Upper lobe of right lung (tissue), 1 donor: ENCODE measurements at places on chromosomes 7 and 10.

DNA sequence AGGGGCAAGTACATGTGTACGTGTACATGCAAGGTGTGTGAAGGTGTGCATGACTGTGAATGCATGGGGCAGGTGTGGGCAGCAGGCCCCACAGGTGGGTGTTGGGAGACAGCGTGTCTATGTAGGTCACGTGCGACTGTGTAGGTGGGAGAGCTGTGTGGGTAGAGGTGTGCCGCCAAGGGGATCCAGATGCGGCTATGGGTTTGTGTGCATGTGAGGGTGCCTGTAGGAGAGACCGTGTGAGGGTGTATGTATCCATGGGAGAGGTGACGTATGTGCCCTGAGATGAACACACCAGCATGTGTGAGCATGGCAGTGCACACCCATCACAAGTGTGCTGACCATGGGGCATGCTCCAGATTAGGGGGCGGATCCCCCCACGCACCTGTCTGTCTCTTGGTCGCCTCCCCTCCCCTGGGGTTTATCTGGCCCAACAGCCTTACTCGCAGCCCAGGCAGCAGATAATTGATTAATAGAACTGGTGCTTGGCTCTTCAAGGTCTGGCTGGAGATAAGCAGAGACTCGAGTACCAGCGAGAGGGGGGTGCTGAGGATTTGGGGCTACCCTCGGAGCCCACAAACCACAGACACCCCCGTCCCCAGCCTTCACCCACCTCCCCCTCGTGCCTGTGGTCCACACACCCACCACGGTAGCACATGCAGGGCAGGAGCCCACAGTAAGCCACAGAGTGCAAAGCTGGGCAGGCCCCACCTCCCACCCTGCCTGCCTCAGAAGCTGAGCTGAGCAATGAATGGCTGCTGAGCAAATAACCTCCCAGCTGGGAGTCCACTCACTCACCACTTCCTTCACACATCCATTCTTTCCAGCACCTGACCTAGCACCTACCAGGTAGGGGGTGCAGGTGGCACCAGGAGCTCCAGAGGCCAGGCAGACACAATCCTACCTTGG, 41.4 kb upstream of the ZMIZ1 start:
- no peak overlapping the region for H3K27ac ChIP-seq
- no peaks in the 10 kb centered on the region for H3K27me3 ChIP-seq
- no peaks in the 10 kb centered on the region for H3K4me1 ChIP-seq

DNA sequence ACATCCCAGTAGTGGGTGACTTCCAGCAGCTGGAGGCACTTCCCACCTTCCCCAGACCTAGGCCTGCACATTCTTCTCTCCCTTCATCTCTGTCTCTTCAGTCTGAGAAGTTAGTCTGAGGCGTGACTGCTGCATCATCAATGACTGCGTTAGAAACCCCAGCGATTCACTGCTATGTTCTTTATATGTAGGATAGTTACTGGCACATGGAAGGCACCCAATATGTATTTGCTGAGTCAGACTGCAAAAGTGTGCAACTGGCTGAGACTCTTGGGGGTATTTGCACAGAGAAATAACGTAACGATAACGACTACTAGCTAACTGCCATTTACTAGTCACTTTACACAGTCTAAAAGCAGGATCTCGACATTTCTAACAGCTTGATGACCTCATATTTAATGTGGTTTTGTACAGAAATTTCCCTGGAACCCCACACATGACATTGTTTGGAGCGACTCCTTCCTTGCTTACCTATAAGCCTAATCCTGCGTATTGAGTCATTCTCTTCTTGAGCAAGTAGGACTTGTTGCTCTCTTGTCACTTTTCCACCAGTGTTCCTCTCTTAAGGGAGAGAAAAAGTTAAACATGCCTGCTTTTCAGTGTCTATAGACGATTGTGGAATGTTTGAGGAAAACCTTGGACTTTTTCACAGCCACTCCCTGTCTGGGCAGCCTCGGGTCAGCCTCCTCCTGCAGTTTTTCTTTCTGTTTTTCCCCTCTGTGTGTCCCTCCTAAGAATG, 45.5 kb downstream of the THNSL1 start:
- no peak overlapping the region for H3K4me3 ChIP-seq
- no peaks in the 10 kb centered on the region for H3K4me1 ChIP-seq
- DNase-seq: no peak
- H3K27ac ChIP-seq: peak overlapping the region; percentile 47

DNA sequence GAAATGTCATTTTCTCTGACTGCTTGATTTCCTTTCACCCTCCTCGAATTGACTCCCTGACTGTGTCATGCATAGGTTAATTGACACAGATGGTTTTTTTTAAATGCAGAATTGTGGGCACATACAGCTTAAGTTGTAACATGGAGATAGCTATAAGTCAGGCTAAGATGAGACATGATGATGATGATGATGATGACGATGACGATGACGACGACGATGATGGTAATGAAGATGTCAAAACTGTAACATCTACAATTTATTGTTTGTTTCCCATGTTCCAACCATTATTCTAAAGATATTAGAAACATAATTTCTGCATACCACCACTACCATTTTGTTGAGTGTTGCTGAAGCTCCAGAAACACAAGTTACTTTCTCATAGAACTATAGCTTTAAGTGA, 1232.8 kb downstream of the XPNPEP1 start:
- no peak for DNase-seq
- H3K4me1 ChIP-seq: no peaks in the 10 kb centered on the region
- no peak overlapping the region for H3K4me3 ChIP-seq
- H3K36me3 ChIP-seq: no peaks in the 10 kb centered on the region

GRCh38 chr10:89478739-89479654, 56.4 kb downstream of the SLC16A12 start:
- no peak for DNase-seq
- H3K27ac ChIP-seq: peak overlapping the region; percentile 61
- peaks cover 44% of the 10 kb centered on the region for H3K4me1 ChIP-seq
- no peaks in the 10 kb centered on the region for H3K27me3 ChIP-seq
- H3K4me3 ChIP-seq: no peak overlapping the region

DNA sequence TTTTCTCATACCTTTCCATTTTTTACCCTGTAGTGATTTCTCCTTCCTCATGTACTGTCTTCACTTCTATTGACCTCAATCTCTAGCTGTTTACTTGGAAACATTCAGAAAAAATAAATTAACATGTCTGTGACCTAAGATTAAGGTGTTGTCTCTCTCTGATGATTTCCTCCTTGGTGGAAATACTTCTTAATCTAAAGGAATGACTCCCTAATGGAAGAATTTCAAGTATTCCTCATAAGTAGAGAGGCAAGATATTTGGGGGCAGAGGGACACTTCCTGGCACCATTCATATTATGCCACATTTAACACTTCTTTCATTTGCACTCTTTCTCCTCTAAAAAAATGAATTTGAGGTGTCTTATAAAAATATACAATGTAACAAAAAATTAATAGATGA, 202.8 kb downstream of the NEBL start:
- H3K4me3 ChIP-seq: no peak overlapping the region
- no peaks in the 10 kb centered on the region for H3K36me3 ChIP-seq
- H3K4me1 ChIP-seq: no peaks in the 10 kb centered on the region
- DNase-seq: no peak

DNA sequence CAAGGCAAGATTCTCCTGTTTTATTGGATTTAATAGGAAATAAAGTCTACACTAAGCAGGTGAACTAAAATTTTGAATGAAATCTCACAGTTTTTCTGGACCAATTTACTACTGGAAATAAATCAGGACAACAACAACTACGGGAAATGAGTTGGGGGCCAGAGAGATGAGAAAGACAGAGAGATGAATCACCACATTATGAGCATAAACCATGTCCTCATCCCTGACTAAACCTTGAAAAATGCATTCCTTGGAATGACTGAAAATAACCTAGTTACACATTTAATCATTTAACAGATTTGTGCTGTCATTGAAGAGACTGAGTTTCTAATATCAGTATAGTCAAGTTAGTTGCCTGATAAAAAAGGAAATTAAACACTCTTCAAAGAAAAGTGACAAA, 608.4 kb upstream of the KCND2 start:
- no peaks in the 10 kb centered on the region for H3K27me3 ChIP-seq
- H3K36me3 ChIP-seq: no peaks in the 10 kb centered on the region
- no peak for DNase-seq
- H3K4me1 ChIP-seq: no peaks in the 10 kb centered on the region
- H3K27ac ChIP-seq: no peak overlapping the region
- H3K4me3 ChIP-seq: no peak overlapping the region

GRCh38 chr7:108360058-108360800, 96.0 kb downstream of the NRCAM start:
- H3K4me3 ChIP-seq: no peak overlapping the region
- H3K27me3 ChIP-seq: no peaks in the 10 kb centered on the region
- no peak for DNase-seq
- H3K4me1 ChIP-seq: no peaks in the 10 kb centered on the region
- H3K36me3 ChIP-seq: no peaks in the 10 kb centered on the region

- no peaks in the 10 kb centered on the region for H3K27me3 ChIP-seq
- no peaks in the 10 kb centered on the region for H3K36me3 ChIP-seq
- DNase-seq: no peak
- H3K4me1 ChIP-seq: no peaks in the 10 kb centered on the region
These were observed 235.1 kb downstream of the SEMA3E start for GRCh38 chr7:83413831-83414230.

DNA sequence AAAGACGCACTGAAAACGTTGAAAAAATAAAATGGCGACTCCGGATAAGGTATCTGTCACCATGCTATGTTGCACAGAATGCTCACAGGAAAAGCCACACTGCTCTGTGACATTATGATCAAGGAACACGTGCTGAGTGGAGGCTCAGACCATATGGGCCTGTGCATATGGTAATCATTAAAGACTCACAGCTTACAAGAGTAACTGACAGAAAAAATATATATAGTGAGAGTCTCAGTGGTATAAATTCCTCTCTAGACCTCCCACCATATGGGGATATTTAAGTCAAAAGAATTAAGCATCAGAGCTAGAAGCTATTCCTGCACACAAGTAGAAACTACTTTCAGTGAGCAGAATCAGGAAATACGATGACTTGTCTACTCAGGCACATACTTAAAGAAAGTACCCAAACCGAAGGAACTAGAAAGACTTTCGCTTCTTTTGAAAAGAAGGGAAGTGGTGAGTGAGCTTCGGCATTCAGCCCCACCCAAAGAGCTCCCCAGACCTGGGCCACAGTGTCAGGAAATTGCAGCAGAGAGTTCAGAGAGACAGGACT, 65.1 kb upstream of the MPP7 start:
- peak overlapping the region; percentile 55 for H3K27ac ChIP-seq
- DNase-seq: no peak
- H3K4me3 ChIP-seq: no peak overlapping the region
- H3K4me1 ChIP-seq: peaks cover 17% of the 10 kb centered on the region
- H3K36me3 ChIP-seq: no peaks in the 10 kb centered on the region

GRCh38 chr7:8818406-8818805, 385.0 kb downstream of the NXPH1 start:
- H3K36me3 ChIP-seq: no peaks in the 10 kb centered on the region
- no peaks in the 10 kb centered on the region for H3K27me3 ChIP-seq

DNA sequence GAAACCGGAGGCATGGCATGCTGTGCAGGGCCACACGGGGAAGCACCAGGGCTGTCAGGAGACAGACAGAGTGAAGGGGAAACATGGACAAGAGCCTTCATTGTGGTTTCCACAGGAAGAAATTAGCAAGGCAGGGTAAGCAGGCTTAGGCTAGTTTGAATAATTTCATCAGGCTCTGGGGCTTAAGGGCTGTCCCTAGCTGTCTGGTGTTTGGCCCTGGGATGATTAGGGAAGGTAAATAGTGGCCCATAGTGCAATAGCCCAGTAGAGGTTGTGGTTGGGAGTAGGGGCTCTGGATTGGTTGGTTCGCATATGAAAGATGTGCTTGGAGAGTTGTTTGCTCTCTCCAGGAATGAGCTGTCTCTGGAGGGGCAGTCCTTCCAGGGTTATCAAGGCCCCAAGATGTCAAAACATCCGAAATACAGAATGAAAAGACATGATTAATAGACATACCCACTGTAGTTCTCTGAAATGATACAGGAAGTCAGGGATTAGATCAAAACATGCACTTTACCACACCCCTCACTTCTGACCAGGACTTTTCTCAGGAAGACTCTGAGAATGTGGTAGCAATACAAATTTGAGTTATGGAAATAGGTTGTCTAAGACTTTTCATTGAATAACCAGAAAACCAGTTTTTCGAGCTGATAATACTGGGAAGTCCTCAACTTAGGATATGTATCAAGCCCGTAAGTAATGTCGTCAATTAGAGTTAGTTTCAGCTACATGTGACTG, 224.9 kb upstream of the NFE2L3 start:
- no peak overlapping the region for H3K27ac ChIP-seq
- DNase-seq: no peak
- H3K27me3 ChIP-seq: peaks cover 7% of the 10 kb centered on the region
- no peaks in the 10 kb centered on the region for H3K4me1 ChIP-seq

DNA sequence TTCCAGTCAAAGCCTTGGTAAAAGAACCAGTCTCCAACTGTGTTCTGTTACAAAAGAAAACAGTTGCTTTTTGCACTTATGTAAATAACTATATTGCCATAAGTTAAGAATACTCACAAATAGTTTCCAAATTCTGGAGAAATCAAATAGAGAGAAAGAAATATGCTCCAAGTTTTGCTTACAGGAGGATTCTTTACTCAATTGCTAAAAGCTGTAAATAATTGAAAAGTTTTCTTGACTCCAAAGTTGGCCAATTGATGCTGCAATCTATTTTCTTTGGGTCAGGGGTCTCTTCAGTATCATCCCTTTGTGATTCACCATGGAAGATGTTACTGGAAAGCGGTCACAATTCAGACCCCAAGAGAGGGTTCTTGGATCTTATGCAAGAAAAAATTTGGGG, 36.0 kb downstream of the NEURL1 start:
- no peaks in the 10 kb centered on the region for H3K4me1 ChIP-seq
- no peak for DNase-seq
- H3K4me3 ChIP-seq: no peak overlapping the region
- no peaks in the 10 kb centered on the region for H3K36me3 ChIP-seq
- H3K27me3 ChIP-seq: no peaks in the 10 kb centered on the region

GRCh38 chr10:35563261-35563891, 41.8 kb upstream of the GJD4 start:
- no peak overlapping the region for H3K4me3 ChIP-seq
- H3K27ac ChIP-seq: no peak overlapping the region
- DNase-seq: peak; percentile 75

DNA sequence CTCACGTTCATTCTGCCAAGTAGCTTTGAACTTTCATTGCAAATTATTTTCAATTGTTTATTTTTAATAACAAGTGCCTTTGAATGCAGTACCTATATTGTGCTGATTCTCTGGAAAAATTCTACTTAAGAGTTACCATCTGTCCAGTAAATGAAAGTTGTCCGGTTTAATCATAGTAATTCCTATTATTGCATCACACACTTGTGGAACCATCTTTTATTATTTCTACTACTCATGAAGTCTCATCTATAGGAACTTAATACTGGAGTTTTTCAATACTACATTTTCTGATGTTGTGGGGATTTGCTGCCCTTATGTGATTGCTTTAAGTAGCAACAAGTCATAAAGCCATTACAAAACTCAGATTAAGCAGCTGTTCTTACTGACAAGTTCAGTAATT, 16.5 kb upstream of the SKAP2 start:
- no peaks in the 10 kb centered on the region for H3K27me3 ChIP-seq
- no peaks in the 10 kb centered on the region for H3K4me1 ChIP-seq
- H3K4me3 ChIP-seq: no peak overlapping the region
- no peaks in the 10 kb centered on the region for H3K36me3 ChIP-seq
- DNase-seq: no peak

- no peaks in the 10 kb centered on the region for H3K27me3 ChIP-seq
- no peak for DNase-seq
- H3K27ac ChIP-seq: no peak overlapping the region
- H3K4me1 ChIP-seq: no peaks in the 10 kb centered on the region
These were observed 53.5 kb downstream of the TRIL start for GRCh38 chr7:28904578-28905048.
